T-helper 1 cell (primary cell): ENCODE measurements at places on chromosomes 13 and 19.

DNA sequence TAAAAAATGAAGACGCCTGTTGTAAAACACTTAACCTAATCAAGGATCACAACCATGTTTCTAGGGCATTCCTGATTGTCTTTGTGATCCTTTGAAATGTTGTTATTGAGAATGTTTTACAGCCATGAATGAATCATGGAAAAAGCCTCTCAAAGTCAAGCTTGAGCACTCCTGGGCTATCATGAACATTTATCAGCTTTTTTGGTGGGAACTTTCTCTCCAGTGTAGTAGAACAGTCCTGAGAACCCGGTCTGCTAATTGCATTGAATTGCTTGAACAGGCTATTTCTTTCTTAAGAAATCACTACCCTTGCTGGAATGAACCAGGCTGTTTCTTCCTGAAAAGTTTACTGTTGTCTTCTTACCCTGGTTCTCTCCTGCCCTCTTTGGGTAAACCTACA is 516.5 kb downstream of the FGF9 start:
- no peak for DNase-seq

GRCh38 chr19:38849860-38850435 is at the start of gene HNRNPL:
Gene HNRNPL, minus strand, starts transcription at chr19:38849986. Its CDS starts 20 bp downstream, at chr19:38849966.
- DNase-seq, result peak; percentile 99

GRCh38 chr13:23960566-23961156 is 63.4 kb upstream of the C1QTNF9B start:
- no peak for DNase-seq

DNA sequence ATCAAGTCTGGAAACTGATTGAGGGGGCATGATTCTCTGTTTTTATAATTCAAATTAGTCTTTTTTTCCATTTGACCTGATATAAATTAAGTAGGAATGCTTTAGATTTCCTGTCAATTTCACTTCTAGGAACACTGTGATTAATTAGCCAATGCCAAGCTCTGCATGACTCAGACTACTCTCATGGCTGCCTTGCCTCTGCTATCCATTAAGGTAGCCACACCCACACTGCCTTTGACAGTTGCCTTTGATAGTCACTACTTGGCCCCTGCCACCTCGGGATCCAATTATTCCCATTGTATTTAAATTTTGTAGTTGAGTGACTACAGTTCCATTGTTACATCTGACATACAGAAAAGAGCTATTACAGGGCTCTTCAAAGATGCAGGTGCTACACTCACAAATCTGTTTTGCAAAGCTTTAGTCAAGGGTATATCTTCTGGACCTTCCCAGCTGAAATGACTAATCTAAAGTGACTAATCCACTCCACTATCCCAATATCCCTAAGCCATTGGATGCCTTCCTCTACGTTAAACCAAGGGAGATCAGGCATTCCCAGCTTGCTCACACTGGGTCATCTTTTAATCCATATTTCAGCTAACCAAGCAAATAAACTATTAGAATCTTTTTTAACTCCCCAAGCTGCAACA is 1193.1 kb upstream of the MIR17HG start:
- no peak for DNase-seq

DNA sequence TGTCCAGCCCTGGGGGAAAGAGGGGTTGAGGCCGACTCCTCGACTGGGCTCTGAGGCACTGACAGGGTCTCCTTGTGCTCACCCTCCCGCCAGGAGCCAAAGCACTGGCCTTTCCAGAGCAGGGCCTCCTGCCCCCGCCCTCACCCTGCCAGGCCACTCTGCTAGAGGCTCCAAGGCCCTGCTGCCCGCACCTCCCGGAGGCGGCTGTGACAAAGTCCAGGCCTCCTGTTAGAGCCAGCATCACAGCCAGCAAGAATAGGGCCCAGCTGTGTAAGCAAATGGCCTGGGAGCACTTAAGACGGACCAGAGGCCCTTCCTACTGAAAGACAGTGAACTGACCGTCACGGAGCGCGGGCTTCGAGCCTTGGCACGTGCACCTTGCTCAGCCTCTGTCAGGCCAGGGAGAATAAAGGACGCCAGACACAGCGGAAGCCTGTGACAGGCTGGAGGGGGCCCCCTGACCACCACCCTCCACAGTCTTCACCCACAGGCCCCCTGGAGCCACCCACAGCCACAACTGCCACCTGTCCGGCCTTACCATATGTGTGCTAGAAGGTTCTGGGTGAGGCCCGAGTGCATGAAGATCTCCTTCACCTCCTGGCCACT is 50.9 kb downstream of the EPS15L1 start:
- DNase-seq, result no peak
